ENCODE measurements at places on chromosomes 2 and 18.

DNA sequence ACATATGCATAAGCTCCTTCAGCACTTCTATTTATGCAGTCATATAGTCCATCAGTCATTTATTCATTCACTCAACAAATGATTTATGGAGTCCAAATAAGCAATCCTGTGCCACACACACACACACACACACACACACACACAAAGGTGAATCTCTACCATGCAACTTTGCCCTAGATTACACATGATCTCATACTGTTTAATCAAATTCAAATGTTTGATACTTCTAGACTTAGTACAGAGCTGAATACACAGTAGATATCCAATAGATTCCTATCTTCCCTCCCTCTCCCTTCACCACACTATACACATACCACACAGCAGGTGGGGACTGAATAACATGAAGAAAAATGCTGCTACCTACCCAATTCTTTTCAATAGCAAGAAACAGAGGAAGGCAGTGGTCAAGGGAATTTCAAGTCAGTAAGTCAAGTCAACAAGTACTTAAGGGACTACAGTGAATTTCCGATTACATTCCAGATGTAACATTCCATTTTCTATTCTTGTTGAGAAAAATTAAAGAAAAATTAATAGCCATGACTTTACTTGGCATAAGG lies 65.4 kb downstream of the EPG5 start:
- no peak for DNase-seq

DNA sequence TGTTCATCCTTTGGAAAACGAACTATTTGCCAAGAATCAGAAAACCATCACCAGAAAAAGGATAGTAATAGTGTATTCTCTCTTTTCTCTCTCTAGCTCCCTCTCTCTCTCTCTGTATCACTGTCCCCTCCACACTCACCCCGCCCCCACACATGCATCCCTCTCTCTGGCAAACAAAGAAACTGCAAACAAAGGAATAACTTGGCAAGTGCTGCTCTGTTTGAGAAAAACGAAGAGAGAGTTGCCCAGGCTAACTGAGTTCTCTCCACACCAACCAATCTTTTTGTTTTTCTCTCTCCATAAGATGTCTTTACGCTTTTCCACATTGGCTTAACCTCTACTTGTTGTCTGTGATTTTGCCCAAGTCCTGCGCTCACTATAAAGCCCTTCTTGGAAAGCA lies 316.2 kb downstream of the EPHA4 start:
- no peak for DNase-seq

GRCh38 chr2:218334531-218334930 lies 22.1 kb upstream of the CATIP start:
- DNase-seq: no peak

- no peak for DNase-seq
Measured at GRCh38 chr2:134246154-134246874, 7.6 kb upstream of the MGAT5 start.

- DNase-seq: no peak
Measured at GRCh38 chr2:150136893-150137292, 350.6 kb downstream of the RND3 start.

- no peak for DNase-seq
Measured at GRCh38 chr2:141151611-141152286, 979.1 kb downstream of the LRP1B start.

GRCh38 chr2:238847841-238848690 lies at the start of gene TWIST2:
TSS of gene TWIST2 (plus strand) at chr2:238848085. CDS start at chr2:238848216, 131 bp downstream.
- peak; percentile 48 for DNase-seq

- DNase-seq: no peak
Measured at GRCh38 chr2:62038975-62039771, 133.7 kb downstream of the COMMD1 start.

GRCh38 chr18:10476338-10476791 lies 21.9 kb downstream of the APCDD1 start:
- DNase-seq: no peak

- no peak for DNase-seq
Measured at GRCh38 chr2:55120634-55121359, 70.5 kb upstream of the RTN4 start.

GRCh38 chr18:26073758-26074157 lies 16.7 kb downstream of the SS18 start:
- DNase-seq: no peak

- no peak for DNase-seq
Measured at GRCh38 chr18:60232541-60232940, 140.0 kb downstream of the MC4R start.

- no peak for DNase-seq
Measured at GRCh38 chr2:170783549-170783948, 13.4 kb downstream of the ERICH2 start.

DNA sequence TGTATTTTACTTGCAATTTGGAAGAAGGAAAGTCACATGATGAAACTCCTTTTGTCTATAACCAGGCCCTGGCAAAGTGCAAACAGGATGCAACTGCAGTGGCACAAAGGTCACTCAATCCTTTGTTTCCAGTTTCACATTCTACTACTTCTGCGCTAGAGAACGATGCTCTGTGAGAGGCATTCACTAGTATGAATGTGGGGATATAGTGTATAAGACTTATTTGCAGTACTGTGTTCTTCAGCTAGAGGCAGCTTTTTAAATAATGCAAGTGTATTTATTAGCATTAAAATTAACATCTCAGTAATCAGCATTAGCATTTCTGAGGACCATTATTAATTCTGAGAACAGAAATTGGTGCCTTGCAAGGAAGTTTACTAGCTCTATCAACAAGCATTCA lies 68.9 kb downstream of the PRPF40A start:
- no peak for DNase-seq

DNA sequence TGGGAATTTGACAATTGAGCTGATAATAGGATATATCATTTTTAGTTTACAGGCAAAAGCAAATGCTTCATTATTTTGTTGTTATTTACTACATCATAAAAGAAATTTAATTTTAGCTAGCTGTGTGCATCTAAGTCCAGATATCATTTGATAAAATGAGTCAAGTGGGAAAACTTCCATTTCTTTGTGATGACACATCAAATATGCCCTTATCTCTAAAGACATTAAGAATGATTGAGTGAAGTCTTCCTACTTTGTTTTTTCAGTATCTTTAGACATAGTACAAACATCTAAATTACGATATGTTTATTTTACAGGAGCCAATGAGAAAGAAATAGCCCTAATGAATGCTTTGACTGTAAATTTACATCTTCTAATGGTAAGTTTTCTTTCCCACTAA lies 77.0 kb downstream of the KYNU start:
- DNase-seq: no peak

DNA sequence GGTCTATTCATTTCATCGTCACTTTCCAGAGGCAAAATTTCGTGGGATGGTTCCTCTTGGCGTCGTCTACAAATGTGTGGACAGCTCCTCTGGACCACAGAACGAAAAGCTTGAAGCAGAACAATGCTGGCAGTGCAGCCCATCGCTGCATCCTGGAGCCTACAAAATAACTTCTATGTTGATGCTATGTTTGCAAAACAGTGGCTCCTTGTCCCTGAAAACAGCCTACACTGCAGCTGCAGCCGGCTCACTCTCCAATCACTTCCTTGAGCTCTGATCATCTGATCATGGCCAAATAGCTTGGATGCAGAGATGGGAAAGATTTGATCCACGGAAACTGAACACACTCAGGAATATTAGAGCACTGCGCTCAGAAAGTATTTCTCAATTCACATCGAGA lies 60.0 kb downstream of the DOCK10 start:
- no peak for DNase-seq

DNA sequence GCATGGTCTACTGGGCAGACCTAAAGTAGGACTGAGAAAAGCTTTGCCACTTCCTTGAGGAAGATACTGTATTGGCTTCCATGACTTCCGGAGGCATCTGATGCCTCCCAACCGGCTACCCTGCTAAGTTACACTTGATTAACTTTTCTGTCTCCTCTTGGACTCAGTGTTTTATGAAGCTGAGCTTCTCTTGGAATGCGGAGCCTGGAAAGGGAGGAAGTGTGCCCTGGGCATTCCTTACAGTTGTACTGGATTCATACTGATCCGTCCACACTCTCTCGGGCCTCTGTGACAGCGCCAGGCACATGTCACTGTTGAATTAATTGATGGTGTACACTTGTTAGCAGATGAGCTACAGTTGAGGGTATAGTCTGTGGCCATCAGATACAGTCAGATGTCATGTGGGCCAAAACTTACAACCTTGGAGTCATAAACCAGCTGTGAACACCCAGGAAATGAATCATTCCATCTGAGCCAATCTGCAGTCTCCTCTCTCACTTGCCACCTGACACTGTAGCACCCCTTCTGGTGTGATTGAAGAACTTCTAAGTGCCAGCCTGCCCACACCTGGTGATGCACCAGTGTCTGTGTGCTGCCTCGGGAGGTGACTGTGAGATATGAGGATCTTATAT lies 122.5 kb downstream of the FHOD3 start:
- DNase-seq: no peak

GRCh38 chr2:128621074-128621473 lies 302.4 kb upstream of the HS6ST1 start:
- no peak for DNase-seq

GRCh38 chr2:43778233-43778632 lies 4.4 kb downstream of the DYNC2LI1 start:
- DNase-seq: no peak

DNA sequence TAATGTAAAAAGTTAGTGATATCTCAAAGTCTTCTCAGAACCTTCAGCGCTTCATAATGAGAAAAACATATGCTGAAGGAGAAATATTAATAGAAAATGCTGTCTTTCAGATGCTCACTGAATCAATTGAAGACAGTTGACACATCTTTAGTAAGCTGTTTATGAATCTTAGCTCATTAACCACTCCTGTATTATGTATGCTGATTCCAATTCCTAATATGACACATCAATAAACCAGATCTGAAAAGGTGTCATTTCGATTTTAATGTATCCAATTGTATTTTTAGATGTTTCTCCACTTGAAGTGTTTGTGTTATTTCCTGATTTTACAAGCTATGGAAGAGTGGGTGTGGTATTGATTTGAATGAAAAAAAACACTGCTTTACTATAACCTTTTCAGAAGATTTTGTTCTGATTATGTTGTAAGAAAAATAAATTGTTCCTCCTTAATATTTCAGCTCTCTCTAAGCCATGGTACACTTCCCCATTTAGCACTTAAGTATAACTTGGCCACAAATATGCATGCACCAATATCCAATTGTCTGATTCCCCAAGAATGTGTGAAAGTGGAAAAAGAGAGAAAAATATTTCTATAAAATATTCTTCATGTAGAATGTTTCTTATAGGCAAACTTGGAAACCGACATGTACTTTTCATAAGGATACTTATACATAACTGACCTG lies 569.8 kb downstream of the ARHGAP15 start:
- no peak for DNase-seq
